Nucleus accumbens (tissue), 56 donors: ENCODE measurements at places on chromosomes 5 and 9.

DNA sequence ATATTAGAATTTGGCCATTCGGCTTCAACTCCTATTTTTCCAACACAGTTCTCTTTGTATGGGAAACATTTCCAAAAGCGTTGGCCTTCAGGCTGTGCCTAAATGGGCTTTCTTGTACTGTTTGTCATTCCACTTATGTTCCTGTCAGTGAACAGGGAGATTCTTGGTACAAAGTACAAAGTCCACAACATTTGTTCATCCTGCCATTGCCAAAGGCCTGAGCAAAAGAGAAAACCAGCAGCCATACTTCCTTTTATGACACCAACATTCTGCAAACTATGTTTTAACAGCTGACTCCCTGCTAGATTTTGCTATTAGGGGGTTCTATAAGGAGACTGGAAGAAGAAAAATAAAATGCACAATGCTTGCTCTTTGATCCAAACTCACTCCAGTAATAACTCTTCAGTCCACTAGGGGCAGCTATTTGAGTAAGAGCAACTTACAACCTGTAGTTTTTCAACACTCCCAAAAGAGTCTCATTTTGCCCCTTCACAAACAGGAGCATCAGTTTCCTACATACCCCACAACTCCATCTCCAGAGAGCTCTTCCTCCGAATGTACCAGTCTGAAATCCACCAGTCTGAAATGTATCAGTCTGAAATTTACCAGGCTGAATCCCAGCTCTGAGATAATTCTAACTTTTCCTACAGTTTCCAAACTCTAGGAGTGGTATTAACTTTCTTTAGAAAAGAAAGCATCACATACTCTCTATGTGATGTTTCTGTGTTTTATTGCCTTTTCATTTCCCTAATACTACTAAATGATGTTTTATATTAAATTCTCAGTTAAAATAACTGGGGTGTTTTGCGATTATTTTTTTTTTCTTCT lies 693.8 kb downstream of the DNAH5 start:
- no peak for DNase-seq

GRCh38 chr9:37621273-37622121 lies 29.1 kb upstream of the TOMM5 start:
- DNase-seq: no peak

GRCh38 chr5:97501965-97502305 lies 318.9 kb upstream of the RIOK2 start:
- no peak for DNase-seq

- DNase-seq: no peak
Measured at GRCh38 chr5:126899476-126899875, 122.5 kb downstream of the LMNB1 start.

DNA sequence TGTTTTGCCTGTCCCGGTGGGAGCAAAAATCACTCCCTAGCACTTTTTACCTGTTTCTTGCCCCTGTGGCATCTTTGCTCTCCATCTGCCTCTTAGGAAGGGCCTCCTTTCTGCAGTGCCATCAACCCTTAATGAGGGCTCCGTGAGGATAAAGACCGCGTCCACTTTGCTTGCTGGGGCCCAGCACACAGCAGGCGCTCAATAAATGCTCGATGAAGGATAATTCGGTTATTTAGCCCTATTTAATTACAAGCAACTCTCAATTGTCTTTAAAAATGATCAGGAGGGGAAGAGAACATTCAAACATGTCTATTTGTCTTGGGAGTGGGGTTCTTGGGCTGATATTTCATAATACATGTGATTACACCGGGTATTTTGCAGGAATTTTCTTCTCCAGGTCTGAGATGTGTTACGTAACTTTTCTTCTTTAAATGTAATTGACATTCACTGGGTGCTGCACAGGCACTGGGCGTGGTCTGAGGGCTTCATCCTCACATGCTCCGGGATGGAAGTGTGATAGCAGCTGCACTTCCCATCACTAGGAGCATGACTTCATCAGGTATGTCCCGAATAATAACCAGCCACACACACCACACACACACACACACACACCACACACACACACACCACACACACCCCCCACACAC lies 19.8 kb upstream of the NTNG2 start:
- no peak for DNase-seq

GRCh38 chr9:111937781-111938426 lies 41.3 kb downstream of the UGCG start:
- DNase-seq: no peak
